ENCODE measurements at places on chromosomes 13 and 19. TPM values are rescaled to one million over a fixed set of nuclear protein-coding genes. Genes with fewer than 3 reads are reported as not detected.

SKA3 gene
- total RNA-seq = 22.1 TPM

CADM4 gene
- 7.7 TPM for total RNA-seq

LILRB5 gene
- total RNA-seq = not detected

SMIM44 gene
- total RNA-seq = 1.0 TPM

PBX4 gene
- 2.7 TPM for total RNA-seq

SMAD9 gene
- 0.80 TPM for total RNA-seq

ZNF808 gene
- total RNA-seq = 5.5 TPM

IGFL3 gene
- total RNA-seq = not detected

KCTD12 gene
- 4.1 TPM for total RNA-seq

- no peak for DNase-seq
Measured at GRCh38 chr13:51635137-51635878, 51.0 kb downstream of the WDFY2 start.

DNA sequence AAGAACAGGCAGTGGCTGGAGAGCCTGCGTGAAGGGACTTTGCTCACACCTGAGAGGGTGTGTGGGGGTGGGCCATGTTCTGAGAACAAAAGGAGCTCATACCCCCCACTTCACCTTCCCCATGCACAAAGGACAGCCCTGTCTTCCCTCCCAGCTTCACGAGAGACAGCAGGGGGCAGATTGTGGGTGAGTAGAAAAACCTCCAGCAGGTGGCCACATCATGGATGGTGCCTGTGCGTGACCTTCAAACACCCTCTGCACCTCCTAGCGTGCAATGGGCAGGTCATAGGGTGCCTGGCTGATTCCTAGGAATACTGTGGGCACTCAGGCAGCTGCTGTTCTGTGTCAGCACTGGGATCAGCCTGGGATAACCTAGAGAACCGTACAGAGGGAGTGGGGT, 36.3 kb upstream of the PSG9 start:
- no peak for DNase-seq

GRCh38 chr19:10501971-10502523, 1.1 kb downstream of the KEAP1 start:
- DNase-seq = no peak

DNA sequence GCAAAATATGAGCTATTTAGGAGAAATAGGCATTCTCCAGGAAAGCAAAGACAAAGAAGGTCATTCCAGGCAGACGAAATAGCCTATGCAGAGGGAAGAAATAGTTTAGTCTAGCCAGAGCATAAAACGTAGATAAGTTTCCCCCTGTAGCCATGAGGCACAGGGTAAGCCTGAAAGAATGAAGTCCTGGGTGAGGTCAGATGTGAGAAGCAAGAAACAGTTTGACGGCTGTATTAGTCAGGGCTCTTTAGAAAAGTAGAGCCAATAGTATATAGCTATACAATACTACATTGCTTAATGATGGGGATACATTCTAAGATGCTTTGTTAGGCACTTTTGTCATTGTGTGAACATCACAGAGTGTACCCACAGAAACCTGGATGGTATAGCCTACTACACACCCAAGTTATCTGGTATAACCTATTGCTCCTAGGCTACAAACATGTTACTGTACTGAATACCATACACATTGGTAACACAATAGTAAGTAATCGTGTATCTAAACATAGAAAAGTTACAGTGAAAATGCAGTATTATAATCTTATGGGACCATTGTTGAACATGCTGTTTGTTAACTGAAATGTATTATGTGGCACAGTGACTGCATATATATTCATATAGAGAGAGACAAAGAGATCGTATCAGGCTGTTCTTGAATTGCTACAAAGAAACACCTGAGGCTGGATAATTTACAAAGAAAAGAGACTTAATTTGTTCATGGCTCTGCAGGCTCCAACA, 59.3 kb upstream of the WDFY2 start:
- DNase-seq = no peak

DNA sequence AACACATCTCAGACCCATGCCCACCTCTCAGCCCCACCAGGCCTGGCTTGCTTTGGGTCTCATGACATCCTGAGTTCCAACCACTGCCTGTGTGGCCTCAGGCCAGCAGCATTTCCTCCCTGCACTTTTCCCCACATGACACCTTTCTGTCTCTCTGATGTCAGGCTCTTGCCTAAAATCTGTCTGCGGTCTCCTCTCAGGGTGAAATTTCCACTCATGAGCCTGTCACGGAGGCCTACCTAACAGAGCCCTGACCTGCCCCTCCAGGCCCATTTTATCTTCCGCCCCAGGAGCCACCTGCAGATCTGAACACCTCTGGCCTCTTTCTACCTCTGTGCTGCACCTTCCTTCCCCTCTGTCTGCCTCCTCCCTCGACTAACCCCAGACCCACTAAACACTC, 93.5 kb downstream of the ZDHHC20 start:
- DNase-seq = no peak

GRCh38 chr13:114022876-114023275, 49.0 kb upstream of the C13orf46 start:
- DNase-seq = no peak

GRCh38 chr13:109500146-109500773, 286.1 kb downstream of the IRS2 start:
- DNase-seq = no peak

DNA sequence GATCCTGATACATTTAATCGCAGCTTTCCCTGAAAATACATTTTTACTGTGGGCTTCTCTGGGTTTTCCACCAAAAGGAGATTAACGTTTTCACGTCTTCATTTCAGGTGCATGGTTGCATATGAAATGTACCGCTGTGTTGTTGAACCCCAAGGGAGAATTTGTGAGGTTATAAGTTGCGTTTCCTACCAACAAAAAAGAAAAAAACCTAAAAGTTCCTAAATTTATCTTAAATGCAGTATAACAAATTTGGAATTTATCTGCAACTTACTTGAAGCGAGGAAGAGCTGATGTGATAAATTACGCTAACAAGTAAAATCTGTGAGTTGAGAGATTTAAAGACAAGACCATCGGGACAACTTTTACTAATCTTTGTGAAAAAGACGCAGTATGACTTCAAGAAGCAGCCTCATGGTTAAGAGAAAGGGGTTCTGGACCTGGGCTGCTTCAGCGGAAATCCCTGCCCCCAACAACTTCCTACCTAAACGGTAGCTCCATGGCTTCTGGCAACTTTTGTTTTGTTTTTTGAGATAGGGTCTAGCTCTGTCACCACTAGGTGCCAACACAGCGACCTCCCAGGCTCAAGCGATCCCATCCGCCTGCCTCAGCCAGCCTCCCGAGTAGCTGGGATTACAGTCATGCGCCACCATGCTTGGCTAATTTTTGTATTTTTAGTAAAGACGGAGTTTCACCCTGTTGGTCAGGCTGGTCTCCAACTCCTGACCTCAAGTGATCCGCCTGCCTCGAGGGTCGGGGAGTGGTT, 958 bp upstream of the OBI1 start:
- DNase-seq = no peak

- no peak for DNase-seq
Measured at GRCh38 chr13:99982036-99982730, 599 bp downstream of the ZIC2 start.

DNA sequence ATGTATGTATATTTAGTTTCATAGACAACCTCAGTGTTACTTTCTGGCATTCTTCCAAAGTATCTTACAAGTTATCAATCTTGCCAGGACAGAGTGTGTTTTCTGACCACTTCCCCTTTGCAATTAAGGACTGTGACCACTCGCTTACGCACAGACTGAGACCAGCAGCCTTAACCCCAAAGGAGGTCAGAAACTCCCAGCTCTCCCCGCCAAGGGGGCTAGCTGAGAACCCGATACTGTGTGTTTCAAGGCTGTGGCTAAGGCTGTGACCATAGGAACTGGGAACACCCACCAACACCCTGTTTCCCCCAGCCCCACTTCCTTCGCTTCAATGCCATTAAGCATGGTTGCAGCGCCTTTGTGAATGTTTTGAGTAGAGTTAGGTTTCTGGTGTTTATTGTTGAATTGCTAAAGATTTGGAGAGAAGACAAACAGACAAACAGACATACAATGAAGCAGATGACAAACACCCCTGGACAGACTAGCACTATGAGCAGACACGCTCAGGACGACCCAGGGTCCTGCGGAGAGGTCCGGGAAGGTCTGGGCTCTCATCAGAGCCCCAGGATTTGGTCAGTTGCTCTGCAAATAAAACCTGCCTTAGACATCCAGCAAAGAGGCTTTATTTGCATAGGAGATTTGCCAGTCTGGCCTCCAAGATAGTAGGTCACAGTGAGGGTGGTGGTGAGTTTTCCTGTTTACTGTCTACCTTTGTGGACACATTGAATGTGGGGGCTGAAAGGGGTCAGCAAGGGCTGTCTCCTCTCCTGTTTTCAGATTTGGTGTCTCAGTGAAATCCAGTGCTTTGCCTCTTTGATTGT, 25.0 kb upstream of the TNFSF11 start:
- DNase-seq = no peak

- DNase-seq = no peak
Measured at GRCh38 chr13:75489502-75490263, 7.7 kb upstream of the TBC1D4 start.

All from epithelial cell of proximal tubule (primary cell).